ENCODE measurements at places on chromosomes 2 and 18.

DNA sequence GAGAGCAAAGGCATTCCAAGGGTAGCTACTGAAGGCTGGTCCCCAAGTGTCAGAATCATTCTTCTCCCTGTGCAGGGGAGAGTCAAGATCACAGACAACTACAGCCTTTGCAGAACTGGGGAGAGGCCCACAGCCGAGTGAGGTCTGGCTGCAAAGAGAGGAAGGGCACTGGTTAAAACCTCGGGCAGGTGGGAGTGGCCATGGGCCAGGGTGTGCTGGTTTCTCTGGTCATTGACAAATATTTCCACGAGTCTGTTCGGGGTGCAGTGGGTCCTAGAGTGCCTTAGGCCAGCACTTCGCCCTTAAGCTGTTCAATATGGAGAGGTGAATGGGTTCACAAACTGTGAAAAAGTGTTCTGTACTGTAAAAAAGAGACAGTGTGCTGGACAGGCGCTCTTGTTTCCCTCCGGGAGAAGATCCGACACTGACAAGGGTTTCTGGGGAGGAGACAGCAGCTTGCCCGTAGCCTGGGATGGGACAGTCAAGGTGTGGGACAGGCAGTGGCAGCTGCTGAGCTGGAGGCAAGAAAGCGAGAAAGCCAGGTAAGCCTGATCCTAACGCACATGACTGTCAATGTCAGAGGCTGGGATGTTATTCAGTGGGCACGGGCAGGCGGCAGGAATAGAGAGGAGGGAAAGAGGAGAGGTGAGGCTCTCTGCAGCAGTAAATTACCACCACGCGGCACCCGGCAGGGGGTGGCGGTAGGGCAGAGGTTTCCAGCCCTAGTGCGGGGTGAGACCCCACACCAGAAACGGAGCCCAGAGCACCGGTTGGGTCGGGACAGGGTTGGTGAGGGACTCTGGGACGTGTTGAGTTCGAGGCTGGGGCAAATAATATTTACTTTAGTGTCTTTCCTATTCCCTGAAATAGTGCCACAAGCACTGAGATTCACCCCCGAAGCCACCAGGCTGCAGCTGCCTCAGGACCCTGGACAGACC is 2.0 kb downstream of the NPPC start:
- no peak for DNase-seq

GRCh38 chr2:235627682-235628081 is 133.8 kb downstream of the AGAP1 start:
- no peak for DNase-seq

DNA sequence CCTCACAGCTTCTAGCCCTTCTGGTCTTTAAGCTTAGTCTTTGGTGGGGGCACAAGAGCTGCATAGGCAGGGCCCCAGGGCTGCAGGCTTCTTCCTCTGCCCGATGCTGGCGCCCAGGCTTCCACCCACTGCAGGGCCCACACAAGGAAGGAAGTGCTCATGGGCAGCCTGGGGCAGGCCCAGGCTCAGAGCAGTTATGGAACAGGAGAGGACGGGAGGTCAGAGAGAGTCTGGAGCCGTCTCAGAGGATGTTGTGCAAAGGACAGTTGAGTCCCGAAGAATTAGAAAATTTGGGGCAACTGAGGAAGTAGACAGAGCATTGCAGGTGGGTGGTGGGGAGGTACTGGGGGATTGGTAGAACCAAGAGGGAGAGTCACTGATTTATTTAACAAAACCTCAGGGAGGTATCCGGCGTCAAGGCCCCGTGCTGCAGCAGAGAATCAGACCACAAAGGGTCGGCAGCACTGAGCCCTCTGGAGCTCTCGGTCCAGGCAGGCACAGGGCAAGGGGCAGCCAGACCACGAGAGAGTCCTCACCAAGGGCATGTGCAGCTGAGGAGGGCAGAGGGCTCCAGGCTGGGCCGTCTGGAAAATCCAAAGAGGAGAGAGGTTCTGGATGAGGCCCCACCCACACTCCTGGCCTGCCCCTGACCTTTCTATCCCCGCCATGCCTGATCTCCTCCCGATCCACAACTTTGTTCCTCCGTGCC is 110.8 kb upstream of the GLI2 start:
- no peak for DNase-seq

- peak; percentile 77 for DNase-seq
Measured at GRCh38 chr2:188609321-188610049, 317.8 kb downstream of the GULP1 start.

- no peak for DNase-seq
Measured at GRCh38 chr2:124753842-124754241, 728.8 kb downstream of the CNTNAP5 start.

GRCh38 chr2:20759487-20759886 is 63.4 kb downstream of the LDAH start:
- DNase-seq: no peak

- peak; percentile 94 for DNase-seq
Measured at GRCh38 chr2:85998071-85998991, 107.4 kb downstream of the POLR1A start.

- DNase-seq: no peak
Measured at GRCh38 chr2:229591611-229592010, 122.7 kb downstream of the DNER start.

DNA sequence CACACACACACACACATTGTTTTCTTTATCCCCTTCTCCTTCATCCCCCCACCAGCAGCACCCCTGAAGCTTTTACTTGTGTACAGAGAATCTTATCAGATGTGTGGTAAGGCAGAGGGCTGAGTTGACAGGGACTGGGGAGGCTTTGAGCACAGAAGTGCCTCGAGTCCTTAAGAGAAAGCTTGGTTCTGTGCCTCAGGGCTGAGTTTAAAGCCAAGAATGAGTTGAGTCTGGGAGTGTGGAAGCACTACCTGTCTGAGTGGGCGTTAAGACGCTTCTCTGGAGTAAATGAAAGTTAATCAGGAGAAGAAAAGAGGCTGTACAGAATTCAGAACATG is 2.7 kb downstream of the ID2 start:
- DNase-seq: peak; percentile 60

- no peak for DNase-seq
Measured at GRCh38 chr2:217941886-217942728, 60.7 kb downstream of the TNS1 start.

DNA sequence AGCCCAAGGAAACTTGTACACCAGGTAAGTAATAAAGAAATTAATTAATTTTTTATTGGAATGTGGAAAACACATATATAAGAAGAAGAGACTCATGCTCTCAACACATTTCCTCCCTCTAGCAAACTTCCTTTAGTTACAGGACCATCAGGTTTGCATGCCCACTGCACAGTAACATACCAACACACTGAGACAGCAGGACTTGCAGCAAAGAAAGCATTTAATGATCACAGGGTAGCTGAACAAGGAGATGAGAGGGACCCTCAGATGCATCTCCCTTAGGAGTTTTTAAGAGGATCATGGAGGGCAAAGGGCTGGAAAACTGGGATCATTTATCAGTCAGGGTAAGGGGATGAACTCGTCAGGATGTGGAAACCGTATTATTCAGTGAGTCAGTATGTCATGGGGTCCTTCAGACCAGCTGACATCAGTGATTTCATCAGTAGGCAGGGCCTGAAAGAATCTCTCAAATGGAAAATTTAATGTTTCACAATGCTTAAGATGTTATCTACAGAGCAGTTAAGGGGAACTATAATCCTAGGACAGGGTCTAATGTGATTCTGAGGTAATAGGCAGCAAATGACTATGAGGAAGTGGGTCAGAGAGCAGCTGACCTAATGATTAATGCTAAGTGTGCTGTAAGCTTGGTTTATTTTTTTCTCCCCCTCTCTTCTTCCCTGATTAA is 193.8 kb upstream of the RND3 start:
- peak; percentile 89 for DNase-seq

DNA sequence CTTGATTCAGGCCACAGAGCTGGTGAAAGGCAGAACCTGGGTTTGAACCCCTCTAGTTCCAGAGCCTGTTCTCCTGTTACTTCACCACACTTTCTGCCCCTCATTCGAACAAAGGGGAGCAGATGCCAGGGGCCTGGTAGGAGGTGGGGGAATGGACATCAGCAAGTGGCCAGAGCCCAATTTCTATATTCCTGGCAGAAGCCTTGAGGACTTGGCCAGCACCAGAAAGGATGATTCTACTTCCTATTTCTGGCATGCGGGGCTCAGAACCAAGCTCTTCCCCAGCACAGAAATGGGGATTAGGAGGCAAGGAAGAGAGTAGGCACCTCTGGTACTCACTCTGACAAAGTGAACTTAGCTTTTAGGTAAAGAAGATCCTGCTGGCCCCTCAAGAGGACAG is 49.3 kb downstream of the ADD2 start:
- DNase-seq: no peak

- no peak for DNase-seq
Measured at GRCh38 chr2:218429911-218430692, 11.2 kb downstream of the VIL1 start.

DNA sequence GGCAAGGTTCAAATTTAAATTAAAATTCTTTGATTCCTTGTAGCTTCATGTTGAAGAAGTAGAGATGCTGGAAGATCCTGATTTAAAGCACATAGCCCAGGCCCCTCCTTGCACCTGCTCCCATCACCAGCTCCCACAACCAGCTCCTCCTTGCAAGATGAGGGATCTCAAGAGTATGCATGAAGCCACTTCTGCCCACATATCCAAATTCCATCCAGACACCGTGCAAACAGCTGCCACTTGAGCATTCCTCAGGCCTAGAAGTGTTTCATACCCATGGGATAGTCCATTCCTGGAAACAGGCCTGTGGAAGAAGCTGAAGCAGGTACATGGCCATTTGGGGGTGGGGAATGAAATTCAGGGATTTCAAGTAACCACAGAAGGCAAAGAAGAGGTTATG is 32.4 kb upstream of the ITPRID2 start:
- no peak for DNase-seq

DNA sequence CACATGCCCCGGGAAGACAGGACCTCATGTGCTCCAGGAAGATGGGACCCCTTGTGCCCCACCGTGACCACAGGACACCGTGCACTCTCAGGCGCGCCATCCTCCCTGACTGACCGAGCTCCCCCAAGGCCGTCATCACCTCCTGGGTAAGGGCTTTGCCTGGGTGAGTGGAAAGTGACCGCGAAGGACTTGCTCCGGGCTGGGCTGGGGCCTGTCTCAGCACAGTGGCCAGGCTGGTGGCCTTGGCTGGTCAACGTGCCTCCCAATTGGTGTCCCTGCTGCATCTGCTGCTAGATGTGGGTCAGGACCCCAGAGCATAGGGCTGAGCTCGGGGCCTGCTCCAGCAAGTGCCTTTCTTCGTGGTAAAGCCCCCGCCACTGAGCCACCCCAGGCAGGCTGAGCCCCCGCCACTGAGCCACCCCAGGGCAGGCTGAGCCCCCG is 69.7 kb upstream of the CTDP1 start:
- DNase-seq: no peak

DNA sequence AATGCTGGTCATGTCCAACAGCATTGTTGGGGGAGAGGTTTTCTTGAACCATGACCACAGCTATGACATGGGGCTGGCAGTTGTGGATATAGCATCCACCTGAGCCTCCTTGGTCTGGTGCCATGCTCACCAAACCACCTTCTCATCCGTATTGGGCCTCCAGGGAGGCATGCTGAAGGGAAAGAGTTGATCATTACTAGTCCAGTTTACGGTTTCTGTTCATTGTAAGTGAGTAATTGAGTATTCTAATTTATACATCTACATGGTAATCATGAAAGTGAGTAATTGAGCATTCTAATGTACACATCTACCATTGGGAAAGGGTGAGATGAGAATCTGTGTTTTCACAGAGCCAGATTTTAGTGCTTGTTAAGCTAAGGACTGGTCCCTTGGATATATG is 6.8 kb downstream of the TMEM87B start:
- no peak for DNase-seq

GRCh38 chr2:188909036-188909435 is 65.1 kb upstream of the COL3A1 start:
- DNase-seq: peak; percentile 30

DNA sequence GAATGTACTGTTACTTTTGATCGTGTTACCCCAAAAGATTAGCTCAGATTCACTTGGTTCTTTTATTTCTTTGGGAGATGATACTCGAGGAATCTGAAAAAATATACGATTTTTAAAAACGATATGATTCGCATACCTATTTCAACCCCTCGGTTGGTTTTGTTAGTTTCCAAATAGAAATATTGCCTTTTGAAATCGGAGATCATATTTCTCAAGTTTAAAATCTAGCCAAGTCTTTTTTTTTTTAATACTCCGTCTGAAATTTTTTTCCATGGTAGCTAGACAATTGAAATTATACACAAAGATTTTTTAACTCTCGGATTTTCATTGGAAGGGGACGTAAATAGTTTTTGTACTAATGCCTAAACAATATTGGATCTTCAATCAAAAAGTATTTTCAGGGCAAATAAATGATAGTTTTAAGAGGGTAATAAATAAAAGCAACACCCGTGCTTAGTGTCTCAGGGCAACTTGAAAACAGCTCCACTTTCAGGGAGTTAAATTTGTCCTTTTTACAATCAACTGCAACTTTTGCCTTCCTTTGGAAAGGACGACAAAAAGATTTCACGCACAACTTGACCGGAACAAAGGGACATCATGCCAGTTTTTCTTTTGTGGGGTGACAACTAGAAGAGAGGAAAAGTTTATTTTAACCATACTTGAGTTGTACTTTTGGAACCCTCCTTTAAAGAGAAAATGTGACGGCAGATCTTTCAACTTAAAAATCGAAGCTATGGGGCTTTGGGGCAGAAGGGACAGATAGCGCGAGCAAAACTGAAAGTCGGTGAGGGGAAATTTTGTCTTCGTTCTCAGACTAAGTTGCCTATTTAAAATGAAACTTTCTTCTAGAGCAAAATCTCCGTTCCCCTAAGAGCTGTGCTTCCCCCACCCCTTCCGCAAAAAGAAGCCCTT is 5.8 kb upstream of the ONECUT2 start:
- DNase-seq: no peak

DNA sequence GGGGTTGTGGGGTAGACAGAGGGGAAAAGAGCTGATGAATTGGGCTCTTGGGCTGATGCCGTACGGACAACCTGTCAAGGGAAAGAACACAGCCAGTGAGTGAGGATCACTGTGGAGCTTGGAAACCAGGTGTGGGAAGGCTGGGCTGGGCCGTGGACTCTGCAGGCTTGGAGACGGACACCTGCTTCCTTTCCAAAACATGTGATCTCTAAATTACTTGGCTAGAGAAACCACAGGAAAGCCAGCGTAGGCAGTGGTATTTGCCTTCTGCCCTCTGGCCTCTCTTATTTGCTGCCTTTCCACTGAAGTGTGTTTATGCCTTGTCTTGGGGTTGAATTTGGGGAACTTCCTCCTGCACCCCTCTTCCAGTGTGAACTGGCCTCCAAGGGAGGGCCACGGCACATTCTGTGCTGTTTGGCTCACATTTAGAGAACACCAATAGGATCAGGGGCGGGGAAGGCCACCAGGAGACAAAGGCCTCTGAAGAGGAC is 267.7 kb downstream of the PRKCE start:
- no peak for DNase-seq

DNA sequence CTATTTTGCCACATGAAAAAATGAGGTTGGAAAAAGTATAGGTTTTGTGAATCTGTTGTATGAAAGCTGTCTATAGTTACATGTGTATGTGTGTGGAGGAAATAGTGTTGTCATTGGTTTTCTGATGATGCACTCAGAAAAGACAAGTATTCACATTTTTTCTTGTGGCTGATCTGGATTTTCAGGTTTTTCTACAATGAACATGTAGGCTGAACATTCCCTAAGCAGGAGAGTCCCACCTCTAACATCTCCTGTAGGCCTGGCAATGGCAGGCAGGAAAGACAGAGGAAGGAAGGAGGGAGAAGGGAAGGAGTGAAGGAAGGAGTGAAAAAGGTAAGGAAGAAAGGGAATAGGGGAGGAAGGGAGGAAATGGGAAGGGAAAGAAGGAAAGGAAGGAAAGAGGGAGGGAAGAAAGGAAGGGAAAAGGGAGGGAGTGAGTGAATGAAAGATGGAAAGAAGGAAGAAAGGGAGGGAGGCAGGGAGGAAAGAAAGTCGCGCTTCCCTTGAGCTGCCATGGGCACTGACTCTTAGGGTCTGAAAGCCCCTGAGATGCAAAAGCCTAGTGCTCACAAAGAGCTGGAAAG is 495 bp upstream of the IL36RN start:
- no peak for DNase-seq

Data from fibroblast of skin of right biceps (primary cell).